ENCODE measurements at places on chromosomes 4 and X.

GRCh38 chr4:188960411-188961093 lies 821.3 kb downstream of the TRIML1 start:
- H3K36me3 ChIP-seq = no peaks in the 10 kb centered on the region
- no peak overlapping the region for H3K4me3 ChIP-seq
- no peak for DNase-seq
- no peaks in the 10 kb centered on the region for H3K4me1 ChIP-seq
- no peaks in the 10 kb centered on the region for H3K27me3 ChIP-seq

GRCh38 chr4:22522206-22522605 lies 6.3 kb upstream of the ADGRA3 start:
- no peak for DNase-seq
- no peaks in the 10 kb centered on the region for H3K27me3 ChIP-seq
- H3K4me1 ChIP-seq = no peaks in the 10 kb centered on the region

- H3K4me3 ChIP-seq = no peak overlapping the region
- H3K36me3 ChIP-seq = no peaks in the 10 kb centered on the region
- H3K27ac ChIP-seq = no peak overlapping the region
- no peaks in the 10 kb centered on the region for H3K27me3 ChIP-seq
- H3K4me1 ChIP-seq = no peaks in the 10 kb centered on the region
- DNase-seq = no peak
Measured at GRCh38 chrX:5242091-5242790, 986.4 kb downstream of the NLGN4X start.

GRCh38 chr4:82578935-82579334 lies 17.1 kb upstream of the TMEM150C start:
- DNase-seq = no peak
- peaks cover 33% of the 10 kb centered on the region for H3K27me3 ChIP-seq
- no peak overlapping the region for H3K27ac ChIP-seq
- H3K4me1 ChIP-seq = no peaks in the 10 kb centered on the region
- H3K36me3 ChIP-seq = no peaks in the 10 kb centered on the region

GRCh38 chr4:105550641-105551040 lies 1.8 kb upstream of the ARHGEF38 start:
- H3K4me1 ChIP-seq = no peaks in the 10 kb centered on the region
- peaks cover 17% of the 10 kb centered on the region for H3K27me3 ChIP-seq

- no peak overlapping the region for H3K27ac ChIP-seq
- DNase-seq = no peak
- H3K4me1 ChIP-seq = no peaks in the 10 kb centered on the region
- H3K27me3 ChIP-seq = peaks cover 4% of the 10 kb centered on the region
Measured at GRCh38 chrX:104316739-104317138, 62.0 kb upstream of the ESX1 start.
